ENCODE measurements at places on chromosomes 2 and 18.

- DNase-seq = no peak
Observed at GRCh38 chr18:32550963-32551362, 80.3 kb upstream of the GAREM1 start.

DNA sequence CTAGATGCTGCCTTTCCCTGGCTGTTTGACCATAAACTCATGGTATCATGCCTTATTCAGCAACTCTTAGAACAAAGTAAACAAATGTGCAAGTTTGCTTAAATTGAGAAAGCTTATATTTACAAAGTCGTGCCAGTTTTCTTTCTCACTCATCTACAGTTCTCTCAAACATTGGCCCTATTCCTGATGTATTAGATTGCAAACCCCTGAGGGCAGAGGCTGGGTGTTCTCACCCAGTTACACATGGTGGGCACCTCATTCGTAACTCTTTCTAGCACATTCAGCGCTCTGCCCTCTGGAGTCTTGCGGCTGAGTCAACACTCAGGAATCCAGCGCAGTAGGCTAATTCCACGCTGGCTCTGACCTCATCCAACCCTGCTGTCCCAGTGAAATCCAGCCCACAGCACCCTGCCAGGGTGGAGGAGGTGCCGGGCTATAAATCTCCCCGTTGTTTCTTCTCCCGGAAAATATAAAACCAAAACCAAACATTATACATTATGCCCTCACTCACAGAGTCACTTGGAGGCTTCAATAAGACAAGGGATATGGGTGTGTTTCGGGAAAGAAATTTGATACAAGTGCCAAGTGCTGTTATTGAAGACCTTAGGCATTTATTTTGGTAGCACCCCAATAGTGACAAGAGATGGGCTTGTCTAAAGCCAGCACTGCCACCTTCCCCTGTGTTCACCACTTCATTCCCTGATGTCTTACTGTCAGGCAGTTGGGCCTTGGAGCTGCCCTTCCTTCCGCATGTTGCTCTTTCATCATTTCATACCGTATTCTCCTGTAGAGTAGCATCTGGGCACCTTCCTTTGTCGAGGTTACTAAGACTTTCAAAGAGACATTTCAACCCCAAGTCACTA, 287.4 kb downstream of the PRKCE start:
- DNase-seq = no peak

DNA sequence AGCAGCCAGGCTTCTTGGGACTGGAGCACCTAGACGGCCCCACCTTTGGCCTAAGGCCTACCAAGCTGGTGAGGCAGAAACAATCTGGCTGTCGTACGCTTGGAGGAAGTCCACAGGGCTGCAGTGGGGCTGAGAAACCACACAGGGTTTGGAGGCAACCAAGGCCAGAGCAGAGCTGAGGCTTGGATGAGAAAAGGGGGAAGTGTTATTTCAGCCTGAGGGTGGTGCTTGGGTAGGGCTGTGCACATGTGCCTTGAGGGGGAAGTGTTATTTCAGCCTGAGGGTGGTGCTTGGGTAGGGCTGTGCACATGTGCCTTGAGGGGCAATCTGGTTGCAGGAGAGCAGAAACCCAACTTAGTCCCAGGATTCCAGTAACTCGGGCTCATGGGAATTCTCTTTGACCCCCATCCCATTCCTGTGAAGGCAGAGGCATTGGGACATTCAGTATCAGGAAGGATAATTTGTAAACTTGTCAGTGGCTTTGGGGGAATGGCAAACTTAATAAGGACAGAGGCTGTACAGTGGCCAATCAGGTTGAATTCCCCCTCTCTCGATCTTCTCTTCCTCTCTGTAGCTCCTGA, 971 bp upstream of the FBXO41 start:
- no peak for DNase-seq

DNA sequence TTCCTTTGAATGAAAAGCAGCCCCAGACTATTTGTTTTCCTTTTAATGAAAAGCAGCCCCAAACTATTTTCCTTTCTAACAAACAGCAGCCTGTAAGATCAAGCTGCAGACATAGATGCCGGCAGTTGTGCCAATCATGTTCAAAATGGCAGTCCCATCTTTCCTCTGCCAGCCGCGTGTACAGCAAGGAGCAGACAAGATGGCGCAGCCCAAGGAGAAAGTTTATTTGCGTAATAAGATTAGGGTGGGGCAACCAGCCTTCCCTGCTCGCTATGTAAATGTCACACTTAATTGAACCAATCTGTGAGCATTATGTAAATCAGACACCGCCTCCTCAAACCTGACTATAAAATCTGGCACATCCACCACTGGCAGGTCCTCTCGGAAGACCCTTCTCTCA, 226.0 kb downstream of the TGIF1 start:
- DNase-seq = no peak

DNA sequence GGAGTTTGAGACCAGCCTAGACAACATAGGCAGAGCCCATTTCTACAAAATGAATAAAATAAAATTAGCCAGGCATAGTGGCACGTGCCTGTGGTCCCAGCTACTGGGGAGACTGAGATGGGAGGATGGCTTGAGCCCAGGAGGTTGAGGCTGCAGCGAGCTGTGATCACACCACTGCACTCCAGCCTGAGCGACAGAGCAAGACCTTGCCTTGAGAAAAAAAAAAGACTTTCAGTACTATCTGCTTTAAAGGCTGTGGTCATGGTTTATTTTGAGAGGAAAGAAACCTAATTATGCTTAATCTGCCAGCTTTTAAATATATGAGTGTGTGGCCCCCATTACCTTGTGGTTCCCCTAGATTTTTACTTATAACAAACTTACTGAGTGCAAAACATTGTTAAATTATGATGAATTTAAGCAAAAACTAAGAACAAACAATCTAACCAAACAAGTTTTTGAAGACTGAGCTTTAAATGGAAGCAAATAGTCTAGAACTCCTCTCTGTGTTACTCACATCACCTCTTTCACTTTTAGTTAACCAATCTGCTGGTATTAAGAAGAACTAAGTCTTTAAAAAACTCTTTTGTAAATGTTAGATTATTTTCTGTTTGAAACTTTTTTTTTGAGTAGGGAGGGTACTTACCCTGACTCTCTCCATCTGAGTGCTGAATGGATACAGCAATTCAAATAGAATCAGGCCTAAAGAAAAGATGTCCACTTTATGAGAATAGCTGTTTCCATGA, 65.4 kb downstream of the EIF2AK3 start:
- no peak for DNase-seq

GRCh38 chr2:39225567-39225966, 18.2 kb downstream of the CDKL4 start:
- DNase-seq = no peak

GRCh38 chr2:98926601-98927000, 9.4 kb downstream of the CRACDL start:
- DNase-seq = no peak

DNA sequence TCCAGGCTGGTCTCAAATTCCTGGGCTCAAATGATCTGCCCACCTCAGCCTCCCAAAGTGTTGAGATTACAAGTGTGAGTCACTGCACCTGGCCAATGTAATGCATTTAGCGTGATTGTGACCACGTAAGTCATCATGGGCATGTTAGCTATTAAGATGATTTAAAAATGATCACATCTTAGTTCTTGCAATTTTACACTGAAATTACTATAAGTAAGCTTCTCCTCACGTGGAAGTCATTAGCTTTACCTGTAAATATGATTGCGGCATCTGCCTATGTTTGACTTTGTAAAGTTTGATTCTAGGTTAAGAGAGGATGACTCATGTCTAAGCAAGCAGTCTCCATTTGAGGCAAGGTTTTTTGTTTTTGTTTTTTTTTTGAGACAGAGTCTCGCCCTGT, 85.5 kb downstream of the PMAIP1 start:
- DNase-seq = no peak

DNA sequence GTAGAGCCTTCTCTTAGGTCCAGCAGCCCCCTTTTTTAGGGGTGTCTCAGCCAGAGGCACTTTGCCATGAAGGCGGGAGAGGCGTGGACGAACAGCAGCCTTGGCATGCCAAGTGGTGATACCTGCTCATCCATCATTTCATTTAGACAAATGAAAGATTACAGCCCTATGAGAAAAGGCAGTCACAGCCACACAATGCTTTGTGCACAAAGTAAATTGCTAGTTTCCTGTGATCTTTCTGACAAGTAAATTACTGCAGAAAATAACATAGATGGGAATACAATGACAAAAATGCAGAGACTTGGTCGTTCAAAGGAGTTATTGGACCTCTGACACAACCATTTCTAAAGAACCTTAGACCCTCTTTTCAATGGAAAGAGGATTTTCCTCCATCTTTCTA, 94.9 kb downstream of the RND3 start:
- DNase-seq = no peak

DNA sequence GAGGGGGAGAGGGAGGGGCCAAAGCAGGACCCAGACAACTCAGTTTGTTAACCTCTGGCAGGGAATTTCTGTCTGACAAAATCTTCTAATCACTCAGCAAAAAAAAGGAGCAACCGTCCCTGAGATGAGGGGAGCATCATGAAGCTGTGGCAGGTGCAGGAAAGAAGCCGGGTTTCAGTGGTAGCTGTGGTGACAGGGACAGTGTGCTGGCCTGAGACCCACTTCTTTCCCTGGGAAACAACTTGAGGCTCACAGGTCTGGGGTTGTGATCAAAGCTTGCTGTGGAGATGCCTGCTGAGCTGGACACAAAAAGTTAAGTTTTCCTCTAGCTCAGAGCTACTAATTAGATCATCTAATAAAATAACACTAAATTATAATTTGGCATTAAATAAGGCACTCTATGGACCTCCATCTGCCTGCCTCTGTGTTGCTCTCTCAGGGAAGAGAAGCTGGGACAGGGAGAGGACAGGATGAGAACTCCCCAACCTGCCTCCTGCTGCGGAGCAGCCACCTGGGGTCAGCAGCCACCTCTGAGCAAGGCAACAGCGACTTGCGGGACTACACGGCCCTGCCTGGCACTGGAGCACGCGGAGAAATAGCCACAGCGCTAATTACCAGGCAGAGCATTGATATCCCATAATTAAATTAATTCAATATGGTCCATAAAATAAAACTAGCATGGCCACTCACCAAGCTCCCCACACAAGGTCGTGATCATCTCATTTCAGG, 104.6 kb upstream of the TEX51 start:
- no peak for DNase-seq

DNA sequence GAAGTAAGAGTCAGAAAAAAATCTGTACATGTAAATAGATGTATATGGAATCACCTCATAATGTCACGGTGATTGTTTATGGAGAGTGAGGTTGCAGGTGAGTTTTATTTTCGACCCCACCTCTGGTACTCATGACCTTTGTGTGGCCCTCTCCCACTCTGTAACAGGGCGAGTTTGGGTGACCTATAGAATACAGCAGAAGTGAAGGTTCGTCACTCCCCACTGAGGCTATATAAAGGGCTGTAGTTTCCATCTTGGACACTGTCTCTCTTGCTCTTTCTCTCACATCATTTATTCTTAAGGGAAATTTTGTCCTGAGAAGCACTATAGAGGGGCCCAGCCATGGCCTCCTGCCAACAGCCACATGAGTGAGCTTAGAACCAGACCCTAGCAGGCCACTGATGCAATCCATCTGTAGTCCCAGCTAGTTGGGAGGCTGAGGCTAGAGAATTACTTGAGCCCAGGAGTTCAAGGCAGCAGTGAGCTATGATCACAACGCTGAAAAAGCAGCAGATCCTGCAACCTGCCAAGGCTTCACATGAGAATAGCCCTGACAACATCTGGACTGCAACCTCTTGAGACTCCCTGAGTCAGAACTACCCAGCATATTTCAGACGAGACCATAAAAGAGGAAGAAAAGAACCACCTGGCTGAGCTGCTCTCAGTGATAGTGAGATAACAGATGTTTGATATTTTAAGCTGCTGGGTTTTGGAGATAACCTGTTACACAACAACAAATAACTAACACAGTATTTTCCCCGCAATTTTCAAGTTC, 74.3 kb upstream of the SLC1A4 start:
- no peak for DNase-seq

- DNase-seq = no peak
Observed at GRCh38 chr2:121663434-121663833, 14.2 kb upstream of the CLASP1 start.

DNA sequence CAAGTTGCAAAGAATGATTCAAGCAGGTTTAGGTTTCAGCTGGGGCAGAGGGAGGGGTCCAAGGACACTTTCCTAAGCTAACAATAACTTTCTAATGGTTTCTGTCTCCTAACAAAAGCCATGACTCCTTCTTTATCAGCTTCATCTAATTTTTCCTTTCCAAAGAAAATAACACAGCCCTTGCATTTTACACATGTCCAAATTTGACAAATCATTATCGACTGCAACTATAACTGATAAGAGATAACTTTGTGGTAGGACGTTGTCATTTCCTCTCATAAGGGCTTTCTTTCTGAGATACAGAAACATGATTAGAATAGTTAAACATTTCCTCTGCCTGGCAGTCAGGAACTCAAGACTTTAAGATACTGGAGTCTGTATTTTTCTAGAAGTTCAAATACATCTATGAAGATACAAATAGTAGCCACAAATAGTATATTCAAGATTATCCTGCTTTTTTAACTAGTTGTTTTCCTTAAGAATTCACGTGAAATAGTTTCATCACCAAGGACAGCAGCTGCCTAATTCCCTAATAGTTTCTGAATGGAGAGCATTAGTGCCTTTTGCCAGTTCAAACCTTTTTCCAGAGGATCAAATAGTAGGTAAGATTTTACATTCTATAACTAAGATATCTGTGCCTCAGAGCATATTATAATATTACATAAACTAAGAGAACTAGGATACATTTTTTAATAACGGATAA, 263.2 kb downstream of the EXOC6B start:
- no peak for DNase-seq

DNA sequence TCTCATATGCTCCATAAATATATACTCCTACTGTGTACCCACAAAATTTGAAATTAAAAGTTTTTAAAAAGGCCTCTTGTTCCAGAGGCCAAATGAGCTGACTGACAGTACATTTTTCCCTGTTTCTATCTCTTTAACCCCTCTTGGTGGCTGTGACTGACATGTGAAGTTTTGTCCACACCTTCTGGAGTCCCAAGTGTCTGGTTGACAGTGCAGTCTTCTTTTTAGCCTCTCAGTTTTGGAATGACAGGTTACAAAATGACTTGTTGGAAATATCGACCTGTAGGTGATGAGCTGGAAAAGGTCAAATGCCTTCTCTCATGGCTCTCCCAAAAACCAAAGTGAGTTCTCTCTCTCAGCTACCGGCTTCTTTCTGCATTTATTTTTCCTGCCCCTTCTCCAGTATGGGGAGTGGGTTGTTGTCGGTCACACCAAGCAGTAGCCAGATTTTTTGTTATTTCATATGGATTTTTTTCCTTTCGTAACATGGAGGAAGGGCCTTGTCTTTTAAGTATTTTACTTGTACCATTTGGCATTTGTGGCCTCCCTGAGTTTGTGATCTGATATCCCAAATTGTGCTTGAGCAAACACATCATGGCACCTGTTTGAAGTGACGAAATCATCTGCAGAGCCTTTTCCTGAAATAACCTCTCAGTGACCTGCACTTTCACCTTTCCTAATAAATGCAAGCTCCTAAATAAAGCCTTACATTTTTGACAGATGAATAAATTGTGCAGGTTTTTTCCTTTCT, 143.9 kb downstream of the ESCO1 start:
- no peak for DNase-seq

- DNase-seq = no peak
Observed at GRCh38 chr2:184780944-184781343, 182.6 kb downstream of the ZNF804A start.
